Astrocyte of the cerebellum (primary cell): ENCODE measurements at places on chromosomes 1 and 21.

- DNase-seq, result no peak
These were observed 54.8 kb downstream of the ATF6 start for GRCh38 chr1:161820914-161821313.

- DNase-seq, result no peak
These were observed 44.0 kb downstream of the HTR6 start for GRCh38 chr1:19708567-19709110.

- DNase-seq, result no peak
These were observed 106.4 kb downstream of the RHOU start for GRCh38 chr1:228841632-228842031.

DNA sequence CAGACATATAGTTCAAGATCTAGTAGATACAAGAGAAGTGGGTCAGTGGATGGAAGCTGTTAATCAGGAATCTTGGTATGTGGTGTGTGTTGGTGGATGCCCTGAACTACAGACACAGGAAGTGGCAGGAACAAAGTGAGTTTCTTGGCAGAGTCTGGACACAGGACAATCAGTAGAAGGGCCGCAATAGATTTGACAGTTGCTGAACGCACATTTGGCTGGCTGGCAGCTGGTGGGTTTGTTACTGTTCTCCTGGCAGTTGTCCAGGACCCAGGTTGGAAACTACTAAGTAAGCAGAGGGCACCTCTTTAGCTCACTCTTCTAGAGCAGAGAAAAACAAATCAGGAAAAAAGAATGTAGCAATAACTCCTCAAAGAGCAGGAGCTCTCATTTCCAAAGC is 13.2 kb downstream of the KRTAP26-1 start:
- DNase-seq, result no peak

DNA sequence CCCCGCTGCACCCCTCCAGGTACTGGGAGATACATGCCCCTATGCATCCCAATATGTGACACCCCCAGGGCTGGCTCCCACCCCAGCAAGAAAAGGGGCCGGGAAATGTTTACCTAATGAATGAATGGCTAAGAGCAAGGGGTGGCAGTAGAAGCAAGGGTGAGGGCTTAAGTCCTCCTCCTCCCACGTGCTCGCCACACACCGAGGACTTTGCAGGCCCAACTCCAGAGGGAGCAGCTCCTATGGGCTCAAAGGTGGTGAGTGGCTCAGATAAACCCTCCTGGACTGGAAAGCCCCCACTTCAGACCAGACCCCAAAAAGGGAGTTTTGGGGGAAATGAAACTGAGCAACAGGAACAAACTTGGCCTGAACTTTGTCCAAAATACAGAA is 11.4 kb downstream of the SLC45A3 start:
- DNase-seq, result no peak

DNA sequence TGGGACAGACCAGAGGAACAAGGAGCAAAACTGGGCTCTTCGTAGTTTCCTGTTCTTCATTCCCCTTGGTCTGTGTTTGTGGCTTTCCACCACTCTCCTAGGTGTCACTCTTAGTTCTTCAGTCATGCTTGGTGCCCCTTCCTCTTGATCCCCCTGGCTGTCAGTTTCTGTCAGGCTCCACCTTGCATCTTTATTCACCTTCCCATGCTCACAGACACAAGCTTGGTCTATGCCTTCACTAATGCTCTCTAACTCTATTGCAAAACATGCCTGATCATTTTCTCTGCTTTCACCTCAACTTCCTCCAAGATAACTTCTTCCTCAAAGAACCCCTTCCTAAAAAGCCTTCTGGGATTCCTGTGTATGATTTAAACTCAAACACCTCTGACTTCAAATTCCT is 122.9 kb downstream of the GLUL start:
- DNase-seq, result no peak
